NCI-H1436 treated with DMSO at 0.1 percent for 48 hours (cell line): ENCODE measurements at places on chromosomes 16 and 17.

GRCh38 chr16:87276091-87276701 is 41.0 kb downstream of the C16orf95 start:
- DNase-seq, result no peak

- no peak for DNase-seq
Observed at GRCh38 chr17:82380860-82381702, 9.5 kb downstream of the UTS2R start.

GRCh38 chr17:6101706-6102105 is 31.5 kb downstream of the WSCD1 start:
- no peak for DNase-seq

- no peak for DNase-seq
Observed at GRCh38 chr16:88591577-88592021, 21.4 kb downstream of the ZC3H18 start.

DNA sequence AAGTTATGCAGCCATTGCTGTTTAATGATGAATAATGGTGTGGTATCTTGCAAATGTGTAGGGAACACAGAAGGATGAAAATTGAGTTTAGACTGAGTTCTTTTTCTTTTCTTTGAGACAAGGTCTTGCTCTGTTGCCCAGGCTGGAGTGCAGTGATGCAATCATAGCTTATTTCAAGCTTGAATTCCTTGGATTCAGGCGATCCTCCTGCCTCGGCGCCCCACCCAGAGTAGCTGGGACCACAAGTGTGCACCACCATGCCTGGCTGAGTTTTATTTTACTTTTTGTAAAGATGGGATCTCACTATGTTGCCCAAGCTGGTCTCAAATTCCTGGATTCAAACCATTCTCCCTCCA is 74.6 kb upstream of the TBC1D3K start:
- DNase-seq, result no peak

DNA sequence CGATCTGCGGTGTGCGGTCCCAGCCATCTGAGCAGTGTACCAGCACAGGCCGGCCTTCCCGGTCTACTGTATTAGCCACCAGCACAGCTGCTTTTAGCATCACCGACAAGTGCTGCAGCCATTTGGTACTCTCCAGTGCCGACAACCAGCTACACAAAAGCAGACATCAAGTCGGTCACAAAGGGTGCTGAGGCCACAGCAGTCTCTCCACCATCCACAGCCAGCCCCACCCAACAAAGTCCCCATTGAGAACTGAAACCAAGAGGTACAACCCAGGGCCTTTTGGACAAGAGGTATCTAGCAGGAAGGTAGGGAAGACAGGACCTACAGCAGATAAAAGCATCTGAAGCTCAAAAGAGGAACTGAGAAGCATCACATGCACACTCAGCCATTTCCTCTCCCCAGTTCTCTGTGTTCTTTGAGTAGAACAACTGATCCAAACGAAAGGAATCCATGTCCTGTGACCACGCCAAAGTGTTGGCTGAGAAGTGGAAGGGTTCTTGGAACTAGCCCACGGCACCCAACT is 9.5 kb downstream of the MTMR4 start:
- DNase-seq, result no peak
